ENCODE measurements at places on chromosomes 2 and 18. TPM values are rescaled to one million over a fixed set of nuclear protein-coding genes. Genes with fewer than 3 reads are reported as not detected.

GRCh38 chr2:234100686-234101085, 50.2 kb downstream of the SPP2 start:
- DNase-seq: no peak

DNA sequence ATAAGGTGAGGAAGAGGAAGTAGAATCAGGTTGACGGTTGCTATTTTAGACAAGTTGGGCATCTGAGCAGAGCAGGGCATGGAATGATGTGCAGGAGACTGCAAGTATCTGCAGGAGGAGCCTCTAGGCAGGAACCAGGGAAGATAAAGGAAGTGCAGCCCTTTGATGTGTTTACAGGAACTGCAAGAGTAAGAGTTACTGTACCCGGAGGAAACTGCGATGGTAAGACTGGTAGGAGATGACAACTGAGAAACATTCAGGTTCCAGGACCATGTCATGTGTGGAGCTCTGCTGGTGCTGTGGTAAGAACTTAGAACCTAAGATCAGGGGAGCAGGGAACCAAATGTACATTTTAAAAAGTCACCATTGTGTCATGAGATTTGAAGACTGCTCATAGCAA, 134.3 kb upstream of the STON1 start:
- DNase-seq: no peak

DNA sequence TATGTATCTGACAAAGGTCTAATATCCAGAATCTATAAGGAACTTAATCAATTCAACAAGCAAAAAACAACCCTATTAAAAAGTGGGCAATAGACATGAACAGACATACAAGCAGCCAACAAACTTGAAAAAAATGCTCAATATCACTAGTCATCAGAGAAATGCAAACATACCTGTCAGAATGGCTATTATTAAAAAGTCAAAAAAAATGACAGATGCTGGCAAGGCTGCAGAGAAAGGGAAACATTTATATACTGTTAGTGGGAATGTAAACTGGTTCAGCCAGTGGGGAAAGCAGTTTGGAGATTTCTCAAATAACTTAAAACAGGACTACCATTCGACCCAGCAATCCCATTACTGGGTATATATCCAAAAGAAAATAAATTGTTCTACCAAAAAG, 21.6 kb downstream of the SESTD1 start:
- DNase-seq: no peak

DNA sequence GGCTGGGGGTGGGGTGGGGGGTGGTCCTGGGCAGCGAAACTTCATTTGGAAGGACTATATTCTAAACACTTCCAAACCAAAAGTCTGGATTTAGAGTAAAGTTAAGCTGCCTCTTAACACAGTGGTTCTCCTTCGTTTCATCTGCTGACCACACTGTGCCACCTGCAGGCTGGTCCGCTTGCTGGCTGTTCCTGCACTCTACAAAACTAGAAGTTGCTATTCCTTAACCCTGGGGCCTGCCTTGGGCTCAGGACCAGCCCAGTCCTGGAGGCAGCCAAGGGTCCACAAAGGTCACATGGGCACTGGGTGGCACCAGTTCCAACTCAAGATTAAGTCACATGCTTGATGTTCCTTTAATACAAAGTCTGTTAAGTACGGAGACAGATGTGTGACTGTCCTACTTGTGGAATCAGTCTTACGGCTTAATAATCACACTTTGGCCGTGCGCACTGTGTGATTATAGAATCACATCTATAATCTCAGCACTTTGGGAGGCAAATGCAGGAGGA, 195.4 kb downstream of the FAM210A start:
- DNase-seq: no peak

DNA sequence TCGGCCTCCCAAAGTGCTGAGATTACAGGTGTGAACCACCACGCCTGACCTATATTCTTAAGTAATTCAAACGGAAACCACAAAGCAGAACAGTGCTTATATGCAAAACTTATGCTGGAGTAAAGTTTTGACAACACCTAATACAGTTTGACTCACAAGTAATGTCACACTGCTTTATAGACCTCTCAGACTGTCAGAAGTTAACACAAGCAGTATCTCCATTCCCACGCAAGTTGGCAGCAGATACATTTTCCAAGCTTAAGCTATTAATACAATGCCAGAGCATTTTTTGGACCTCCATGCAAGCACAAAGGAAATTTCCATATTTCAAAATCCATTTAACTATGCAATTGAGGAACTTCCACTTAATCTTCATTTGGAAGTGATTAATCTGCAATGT, 21.0 kb upstream of the SANBR start:
- DNase-seq: no peak

DNA sequence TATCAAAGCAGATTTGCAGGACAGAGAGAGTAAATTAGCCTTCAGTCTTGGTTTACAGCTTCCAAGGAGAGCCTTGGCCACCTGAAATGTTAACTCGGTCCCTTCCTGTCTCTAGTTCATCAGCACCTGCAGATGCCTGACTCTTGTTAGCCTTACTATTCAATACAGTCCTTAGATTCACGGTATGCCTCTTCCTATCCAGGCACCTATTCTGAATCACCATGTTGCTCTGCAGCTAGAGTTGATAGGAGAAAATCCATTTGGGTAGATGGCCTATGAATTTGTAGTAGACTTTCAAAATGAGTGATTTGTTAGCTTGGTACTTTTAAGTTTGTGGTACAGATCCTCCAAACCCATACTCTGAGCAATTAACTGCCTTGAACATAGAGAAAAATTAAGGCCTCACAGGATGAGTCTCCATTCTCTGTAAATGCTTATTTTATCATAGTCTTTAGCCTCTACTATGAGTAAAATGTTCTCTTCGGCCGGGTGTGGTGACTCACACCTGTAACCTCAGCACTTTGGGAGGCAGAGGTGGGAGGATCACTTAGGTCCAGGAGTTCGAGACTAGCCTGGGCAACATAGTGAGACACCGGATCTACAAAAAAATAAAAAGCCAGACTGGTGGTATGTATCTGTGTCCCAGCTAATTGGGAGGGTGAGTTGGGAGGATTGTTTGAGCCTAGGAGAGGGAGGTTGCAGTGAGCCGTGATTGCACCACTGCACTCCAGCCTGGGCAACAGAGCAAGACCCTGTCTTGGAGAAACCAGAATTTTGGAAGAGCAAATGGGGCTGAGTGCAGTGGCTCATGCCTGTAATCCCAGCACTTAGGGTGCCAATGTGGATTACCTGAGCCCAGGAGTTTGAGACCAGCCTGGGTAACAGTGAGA, 32.9 kb downstream of the PTCD3 start:
- DNase-seq: no peak

- DNase-seq: no peak
Observed at GRCh38 chr2:46701152-46701551, 214.5 kb downstream of the MCFD2 start.

Gene NAT8
- polyA plus RNA-seq: 0.29 TPM

Gene ANKRD36
- polyA plus RNA-seq: 16.5 TPM

Gene GAD1
- polyA plus RNA-seq: 0.83 TPM

All from forelimb muscle (tissue), 1 donor.